ENCODE measurements at places on chromosomes 6 and 20.

DNA sequence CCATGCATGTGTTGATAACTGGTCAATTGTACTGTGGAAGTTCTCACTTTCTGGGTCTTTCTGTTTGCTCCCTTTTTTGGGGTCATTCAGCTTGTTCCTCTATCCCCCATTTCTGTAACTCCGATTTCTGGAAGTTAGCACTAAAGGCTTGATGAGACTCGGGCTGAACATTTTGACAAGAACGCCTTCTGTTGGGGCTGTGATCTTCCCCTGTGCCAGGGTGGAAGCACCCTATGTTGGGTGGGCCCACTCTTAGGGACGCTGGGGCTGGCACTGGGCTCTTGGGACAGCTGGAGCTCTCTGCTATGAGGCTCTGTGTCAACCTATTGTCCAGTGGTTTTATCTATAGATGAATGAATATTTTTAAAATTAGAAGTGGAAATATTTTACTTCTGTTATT lies 60.1 kb upstream of the FRMD1 start:
- DNase-seq: no peak

DNA sequence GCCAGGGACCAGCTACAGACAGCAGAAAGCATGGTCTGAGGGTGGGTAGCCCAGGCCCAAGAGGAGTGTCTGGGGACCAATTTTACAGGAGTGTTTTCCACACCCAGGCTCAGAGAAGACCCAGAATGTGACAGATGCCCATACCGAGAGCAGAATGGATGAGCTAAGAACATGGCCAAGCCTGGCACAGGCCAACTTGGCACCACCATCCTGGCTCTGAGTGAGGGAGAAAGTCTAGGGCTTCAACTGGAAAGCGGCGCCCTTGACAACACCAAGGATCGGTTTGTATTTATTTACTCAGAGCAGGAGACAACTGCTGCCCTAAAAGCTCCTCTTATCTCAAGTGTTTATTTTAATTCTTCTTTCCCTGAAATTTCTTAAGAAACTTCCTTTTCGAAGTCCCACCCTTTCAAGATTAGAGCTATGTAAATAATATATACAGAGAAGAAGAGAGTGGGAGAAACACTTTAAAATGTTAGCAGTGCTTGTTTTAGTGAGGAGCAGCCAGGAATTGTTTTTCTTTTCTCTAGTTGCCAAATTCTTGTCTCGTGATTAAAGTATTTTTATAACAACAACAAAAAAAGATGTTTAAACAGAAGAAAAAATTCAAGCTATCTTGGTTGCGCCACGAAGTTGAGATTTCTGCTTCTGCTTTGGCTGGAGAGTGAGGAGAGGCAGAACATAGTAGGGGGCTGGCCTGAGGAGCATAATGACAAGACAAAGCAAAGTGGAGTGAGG lies 16.2 kb downstream of the TNXB start:
- no peak for DNase-seq

- no peak for DNase-seq
Observed at GRCh38 chr20:48431653-48432493, 395.9 kb downstream of the PREX1 start.

- DNase-seq: no peak
Observed at GRCh38 chr6:19805129-19805481, 32.1 kb upstream of the ID4 start.

- no peak for DNase-seq
Observed at GRCh38 chr20:14889496-14890255, 552.3 kb upstream of the FLRT3 start.

DNA sequence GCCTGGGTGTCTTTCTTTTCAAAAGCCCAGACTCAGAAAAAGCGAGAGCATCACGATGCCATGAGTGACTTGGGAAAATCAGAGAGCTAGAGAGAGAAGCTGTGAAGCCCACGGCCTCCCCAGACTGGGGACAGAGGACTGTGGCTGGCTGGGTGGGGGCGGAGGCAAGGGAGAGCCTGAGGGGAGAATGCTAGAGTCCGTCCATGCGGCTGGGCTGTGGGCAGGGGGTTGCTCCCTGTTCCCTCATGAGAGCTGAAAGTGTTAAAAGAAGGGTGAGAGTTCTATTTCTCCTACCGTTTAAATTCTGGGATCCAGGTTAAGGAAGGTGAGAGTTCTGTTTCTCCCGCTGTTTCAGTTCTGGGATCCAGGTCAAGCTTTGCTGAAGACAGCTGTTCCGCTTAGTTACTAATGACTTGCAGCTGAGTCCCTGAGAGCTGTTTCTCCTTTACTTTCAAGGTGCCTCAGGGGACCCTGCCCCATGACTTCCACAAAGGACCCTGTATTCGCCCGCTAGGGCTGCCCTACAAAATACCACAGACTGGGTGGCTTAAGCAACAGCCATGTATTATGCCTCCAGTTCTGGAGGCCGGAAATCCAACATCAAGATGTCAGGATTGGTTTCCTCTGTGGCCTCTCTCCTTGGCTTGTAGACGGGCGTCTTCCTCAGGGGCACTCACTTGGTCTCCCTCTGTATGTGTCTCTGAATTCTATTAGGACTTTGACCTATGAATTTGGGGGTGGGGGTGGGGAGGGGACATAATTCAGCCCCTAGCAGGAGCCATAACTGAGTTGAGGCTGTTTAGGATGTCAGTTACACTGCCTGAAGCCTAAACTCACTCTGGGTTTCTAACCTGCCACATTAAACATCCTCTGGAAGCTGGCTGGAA lies 127.0 kb downstream of the PXDC1 start:
- no peak for DNase-seq

DNA sequence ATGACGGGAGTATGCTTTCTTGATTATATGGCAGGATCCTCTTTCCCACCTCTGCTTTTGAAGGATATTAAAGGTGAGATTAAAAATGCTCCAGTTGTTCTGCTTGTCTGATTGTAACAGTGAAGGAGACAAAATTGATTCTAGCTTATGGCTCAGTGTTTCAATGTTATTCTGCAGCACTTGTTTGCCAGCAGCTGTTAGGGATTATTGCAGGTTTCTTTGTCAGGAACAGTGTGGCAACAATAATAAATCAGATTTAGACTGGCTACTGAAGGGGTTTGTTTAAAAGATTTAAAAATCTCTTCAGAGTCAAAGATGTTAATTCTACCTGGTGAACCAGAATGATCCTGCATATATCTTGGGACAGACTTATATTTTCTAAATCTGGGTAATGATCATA lies 126.9 kb downstream of the LAMA2 start:
- no peak for DNase-seq

- no peak for DNase-seq
Observed at GRCh38 chr20:25466846-25467245, 59.4 kb downstream of the GINS1 start.

- DNase-seq: no peak
Observed at GRCh38 chr6:144997996-144998395, 712.9 kb downstream of the UTRN start.

GRCh38 chr6:106749609-106750008 lies 120.2 kb downstream of the QRSL1 start:
- DNase-seq: no peak

DNA sequence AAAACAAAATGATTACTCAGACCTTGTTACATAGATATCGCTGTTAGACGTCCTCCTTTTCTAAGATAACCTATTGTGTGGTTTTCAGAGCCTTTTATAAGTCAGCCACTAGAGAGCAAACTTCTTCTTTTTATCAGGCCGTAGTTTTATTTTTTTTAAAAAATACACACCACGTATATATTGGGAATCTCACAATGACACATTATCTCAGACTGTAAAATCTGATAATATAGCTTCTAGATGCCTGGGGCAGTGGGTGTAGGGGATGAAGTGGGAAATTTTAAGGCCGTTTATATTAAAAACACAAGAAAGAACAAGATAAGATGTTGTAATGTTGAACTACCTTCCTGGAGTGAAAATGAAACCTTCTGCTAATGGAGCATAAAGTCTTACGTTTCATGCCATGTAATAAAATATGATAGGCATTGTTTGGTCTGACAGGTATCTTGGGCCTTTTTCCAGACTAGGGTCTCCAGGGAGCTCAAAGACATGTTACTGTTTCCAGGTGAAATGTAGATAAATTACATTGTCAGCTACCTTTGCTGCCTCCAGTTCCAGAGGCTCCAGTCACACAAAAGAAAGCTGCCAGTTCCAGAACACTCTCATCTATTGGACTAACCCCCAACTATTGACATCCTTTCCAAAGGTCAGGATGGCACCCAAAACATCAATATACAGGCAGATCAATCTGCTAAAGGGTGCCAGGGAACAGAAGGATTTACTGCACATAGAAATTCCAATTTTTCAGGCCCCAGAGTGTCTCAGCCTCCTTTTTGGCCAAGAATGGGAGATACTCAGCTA lies 130.2 kb upstream of the AKIRIN2 start:
- DNase-seq: no peak

DNA sequence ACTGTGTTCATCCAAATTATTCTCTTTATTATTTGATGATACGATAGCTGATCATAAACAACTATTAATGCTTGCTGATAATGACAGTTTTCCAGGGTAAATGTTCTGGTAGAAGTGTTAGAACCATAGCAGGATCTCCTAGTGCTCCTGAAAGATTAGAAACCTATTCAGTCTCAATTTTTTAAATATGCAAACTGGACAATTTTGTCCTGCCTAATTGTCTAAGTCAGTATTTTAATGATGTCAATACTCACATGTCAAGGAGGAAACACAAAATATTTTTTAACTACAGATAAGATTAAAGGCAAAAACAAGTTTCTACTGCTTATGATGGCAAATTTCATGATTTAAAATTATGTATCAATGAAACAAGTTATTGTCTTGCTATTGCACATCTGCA lies 233.9 kb downstream of the RFPL4B start:
- no peak for DNase-seq

Data from RWPE1 (cell line).